NCI-H1105 (cell line): ENCODE measurements at places on chromosomes 2 and 18.

DNA sequence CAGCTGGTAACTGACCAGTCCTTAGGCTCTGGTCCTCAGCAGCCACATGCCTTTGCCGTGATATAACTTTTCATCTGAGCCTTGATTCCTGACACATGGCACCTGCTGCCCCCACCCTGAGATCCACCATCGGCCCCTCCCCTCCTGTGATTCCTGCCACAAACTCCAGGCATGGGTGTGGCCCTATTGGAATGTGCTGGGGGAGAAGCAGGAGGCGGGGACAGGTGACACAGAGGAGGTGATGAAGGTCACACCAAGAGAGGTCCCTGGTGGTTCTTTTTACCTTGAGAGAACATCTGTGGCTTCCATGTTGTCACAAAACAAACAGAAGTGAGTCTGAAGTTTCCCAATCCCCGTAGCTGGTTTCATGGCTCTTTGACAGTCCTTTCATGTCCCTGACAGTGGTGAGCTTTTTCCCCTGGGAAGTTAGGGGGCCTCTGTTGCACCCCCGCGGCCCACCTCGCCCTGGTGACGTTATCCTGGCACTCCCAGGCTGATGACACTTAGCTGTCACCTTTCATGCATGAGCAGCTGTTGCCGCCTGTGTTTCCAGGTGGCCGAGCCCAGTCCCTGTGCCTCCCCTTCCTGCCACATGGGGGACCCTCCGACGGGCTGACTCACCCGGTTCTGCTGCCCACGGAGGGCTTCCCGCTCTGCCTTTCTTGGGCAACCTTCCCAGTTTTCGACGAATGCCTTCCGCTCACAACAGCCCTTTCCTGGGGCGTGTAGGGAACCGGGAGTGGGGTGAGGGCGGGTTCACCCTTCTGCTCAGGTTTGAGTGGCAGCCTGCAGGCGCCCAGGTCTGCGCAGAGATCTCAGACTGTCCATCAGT, 66.3 kb upstream of the GLI2 start:
- no peak for DNase-seq

- DNase-seq = no peak
Measured at GRCh38 chr2:218882461-218882816, 1.8 kb downstream of the WNT10A start.

DNA sequence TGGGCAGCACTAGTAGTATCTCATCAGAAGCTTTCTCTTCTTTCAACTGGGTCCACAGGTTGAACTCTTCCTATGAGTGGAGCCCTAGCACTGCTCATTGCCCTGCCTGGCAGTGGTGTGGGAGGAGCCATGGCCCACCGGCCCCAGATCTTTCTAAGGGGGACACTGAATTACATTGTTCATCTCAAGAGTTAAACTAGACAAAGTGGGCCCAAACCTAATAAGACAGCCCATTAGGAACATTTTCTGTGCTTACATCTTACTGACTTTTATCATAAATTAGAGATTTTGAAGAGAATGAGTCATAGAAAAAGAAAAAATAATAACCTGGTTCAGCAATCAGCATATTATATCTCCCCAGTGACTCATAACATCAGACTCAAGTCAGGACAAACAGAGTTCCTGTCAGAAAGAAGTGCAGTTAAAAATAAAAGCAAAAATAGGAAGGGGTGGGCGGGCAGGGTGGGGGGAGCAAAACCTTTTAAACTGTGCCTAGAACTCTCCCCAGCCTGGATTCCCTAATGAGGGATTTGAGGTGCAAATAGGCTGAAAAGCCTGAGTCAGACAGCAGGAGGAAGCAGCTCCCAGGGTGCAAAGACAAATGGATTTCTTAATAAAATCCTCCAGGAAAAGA, 161.6 kb upstream of the TRIB2 start:
- DNase-seq = no peak

GRCh38 chr2:33372940-33373553, 103.4 kb upstream of the RASGRP3 start:
- peak; percentile 2 for DNase-seq

DNA sequence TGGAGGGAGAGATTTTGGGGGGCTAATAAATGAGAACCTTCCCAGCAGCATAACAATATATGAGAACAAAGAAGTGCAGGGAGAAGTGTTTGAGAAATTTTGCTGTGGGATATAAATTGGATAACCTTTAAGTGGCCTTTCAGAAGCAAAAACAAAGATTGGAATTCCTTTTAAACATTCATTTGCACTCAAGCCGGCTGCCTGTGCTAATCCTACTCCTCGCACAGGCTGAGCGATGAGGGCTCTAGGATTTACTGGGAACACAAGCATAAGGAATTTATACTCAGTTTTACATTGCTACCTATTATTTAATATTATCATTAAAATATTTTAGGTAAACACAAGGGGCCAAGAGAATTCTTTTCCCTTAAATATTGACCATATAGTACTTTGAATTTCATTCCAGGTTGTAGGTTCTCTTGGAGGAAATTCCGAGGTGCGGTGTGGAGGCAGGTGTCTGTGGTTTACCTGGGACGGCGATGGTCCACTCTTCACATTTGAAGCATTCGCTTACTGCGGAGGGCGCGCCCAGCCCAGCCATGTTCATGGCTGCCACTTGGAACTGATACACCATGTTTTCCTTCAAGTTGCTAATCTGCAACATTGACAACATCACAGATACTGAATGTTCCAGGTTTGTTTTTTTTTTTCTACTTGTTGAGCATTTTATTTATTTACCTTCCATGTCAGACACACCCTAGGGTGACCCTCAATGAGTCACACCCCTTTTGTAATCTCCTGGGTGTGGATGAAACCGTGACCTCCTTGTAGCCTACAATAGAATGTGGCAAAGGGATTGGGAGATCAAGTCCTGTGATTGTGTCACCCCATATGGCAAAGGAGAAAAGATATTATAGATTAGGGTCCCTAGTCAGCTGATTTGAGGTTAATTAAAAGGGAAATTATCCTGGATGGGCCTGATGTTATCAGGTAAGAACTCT, 100.1 kb downstream of the MYOM1 start:
- no peak for DNase-seq

GRCh38 chr18:22601481-22601880, 183.8 kb upstream of the CTAGE1 start:
- no peak for DNase-seq
